ENCODE measurements at places on chromosomes 2 and 18.

DNA sequence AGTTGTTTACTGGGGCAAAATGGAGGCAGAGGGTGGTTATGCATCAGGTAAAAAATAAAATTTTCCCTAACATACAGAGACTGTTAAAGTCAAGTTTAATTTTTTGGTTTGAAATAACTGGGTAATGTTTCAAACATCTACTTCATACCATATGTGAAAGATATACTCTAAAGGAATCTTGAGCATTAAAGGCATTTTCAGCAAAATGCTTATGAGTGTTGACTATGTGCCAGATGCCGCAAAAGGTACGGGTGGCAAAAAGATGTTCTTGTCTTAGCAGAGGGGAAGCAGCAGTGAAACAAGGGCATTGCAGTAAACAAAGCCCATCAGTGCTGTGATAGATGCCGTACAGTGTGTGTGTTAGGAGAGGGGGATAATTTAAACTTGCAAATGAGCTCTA, 263.1 kb upstream of the ID2 start:
- DNase-seq: no peak

DNA sequence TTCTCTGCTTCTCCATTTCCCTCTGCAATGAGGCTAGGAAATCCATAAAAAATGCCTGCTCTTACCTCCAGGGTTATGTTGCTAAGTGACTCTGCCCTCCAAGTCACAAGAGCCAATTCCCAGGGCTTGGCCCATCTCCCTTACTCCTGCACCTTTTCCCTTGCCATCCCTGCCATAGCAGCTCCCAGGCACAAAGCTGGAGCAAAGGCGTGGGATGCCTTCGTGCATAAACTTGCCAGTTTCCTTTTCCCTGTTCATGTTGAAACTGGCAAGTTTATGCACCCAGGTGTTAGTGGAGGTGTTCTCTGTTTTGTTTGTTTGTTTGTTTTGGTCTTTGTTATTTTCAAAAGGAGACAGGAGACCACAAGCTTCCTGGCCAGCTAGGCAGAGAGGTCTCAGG, 195.1 kb downstream of the ACKR3 start:
- no peak for DNase-seq

GRCh38 chr2:159497256-159497655, 119.1 kb downstream of the BAZ2B start:
- no peak for DNase-seq

DNA sequence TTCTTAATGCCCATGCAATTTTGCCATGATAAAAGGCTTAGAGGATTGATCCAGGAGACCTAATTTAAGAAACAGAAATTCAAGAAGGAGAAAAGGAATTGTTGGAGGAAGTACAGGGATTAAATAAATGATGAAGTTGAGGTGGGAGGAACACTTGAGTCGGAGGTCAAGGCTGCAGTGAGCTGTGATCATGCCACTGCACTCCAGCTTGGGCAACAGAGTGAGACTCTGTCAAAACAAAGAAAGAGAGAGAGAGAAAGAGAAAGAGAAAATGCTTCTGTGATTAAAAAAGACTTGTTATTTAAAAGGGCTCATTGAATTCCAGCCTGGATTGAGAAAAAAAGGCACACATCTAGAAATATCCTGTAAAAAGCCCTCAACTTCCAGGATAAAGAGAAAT, 123.2 kb downstream of the B3GNT2 start:
- DNase-seq: no peak

DNA sequence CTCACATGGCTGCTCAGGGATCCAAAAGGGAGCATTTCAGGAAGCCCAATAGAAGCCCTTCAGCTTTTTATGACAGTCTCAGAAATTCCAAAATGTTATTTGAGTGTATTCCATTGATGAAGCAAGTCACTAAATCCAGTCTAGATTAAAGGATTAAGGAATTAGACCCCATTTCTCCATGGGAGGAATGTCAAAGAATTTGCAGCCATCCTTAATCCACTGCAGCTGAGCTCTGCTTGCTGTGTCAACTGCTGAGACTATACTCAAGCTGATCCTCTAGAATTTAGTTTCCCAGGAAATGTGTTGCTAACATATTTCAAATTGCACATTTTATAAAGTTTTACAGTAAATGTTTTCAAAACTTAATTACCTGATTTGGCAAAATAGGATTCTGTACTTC, 28.4 kb upstream of the C2orf69 start:
- no peak for DNase-seq

- no peak for DNase-seq
These were observed 71.6 kb downstream of the BOLA3 start for GRCh38 chr2:74076074-74076470.

GRCh38 chr2:238873841-238874240, 26.0 kb downstream of the TWIST2 start:
- no peak for DNase-seq

DNA sequence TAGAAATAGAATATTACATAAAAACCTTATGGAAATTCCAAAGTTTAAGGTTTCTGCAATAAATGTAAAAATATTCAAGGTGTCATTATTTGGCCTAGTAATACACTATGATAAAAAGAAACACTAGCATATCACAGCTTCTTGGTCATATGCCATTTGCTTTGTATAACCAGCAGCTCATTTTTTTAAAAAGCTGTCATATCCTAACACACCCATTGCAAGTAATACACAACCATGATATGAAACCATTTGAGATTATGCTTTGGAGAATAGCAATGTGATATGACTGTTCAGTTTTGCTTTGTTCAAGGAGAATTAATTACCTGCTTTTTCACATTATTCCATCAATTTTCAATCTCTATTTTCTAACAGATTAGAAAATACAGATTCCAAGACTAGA, 149.0 kb downstream of the IKZF2 start:
- no peak for DNase-seq

GRCh38 chr2:58097025-58097424, 50.4 kb downstream of the VRK2 start:
- DNase-seq: no peak

- DNase-seq: no peak
These were observed 39.6 kb downstream of the POLR1A start for GRCh38 chr2:86066007-86066578.

- DNase-seq: no peak
These were observed 75.6 kb upstream of the CHMP1B start for GRCh38 chr18:11775436-11776174.

- DNase-seq: no peak
These were observed 131.4 kb upstream of the CCDC68 start for GRCh38 chr18:55090564-55091188.

- DNase-seq: no peak
These were observed 275.3 kb downstream of the KCNS3 start for GRCh38 chr2:18153741-18154140.

GRCh38 chr18:23617412-23618014, 31.2 kb upstream of the NPC1 start:
- no peak for DNase-seq

- DNase-seq: no peak
These were observed 362.0 kb downstream of the ZNF521 start for GRCh38 chr18:24989760-24990593.

DNA sequence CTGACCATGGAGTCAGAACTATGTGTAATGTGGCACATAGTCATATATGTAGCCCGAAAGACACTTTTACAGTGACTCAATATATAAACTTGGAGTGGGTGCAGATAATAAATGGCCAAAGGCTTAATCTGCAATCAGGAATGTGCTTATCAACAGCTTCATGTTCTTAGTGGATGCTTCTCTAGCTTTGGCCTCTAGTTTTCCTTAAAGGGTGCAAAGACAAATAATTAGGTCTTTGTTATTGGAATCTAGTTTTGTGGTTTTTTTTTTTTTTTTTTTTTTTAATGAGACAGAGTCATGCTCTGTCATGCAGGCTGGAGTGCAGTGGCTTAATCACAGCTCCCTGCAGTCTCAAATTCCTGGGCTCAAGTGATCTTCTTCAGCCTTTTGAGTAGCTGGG, 625.6 kb downstream of the EPHA4 start:
- DNase-seq: no peak

GRCh38 chr2:208064220-208064961, 39.1 kb upstream of the PLEKHM3 start:
- no peak for DNase-seq

Measured in SHP77 (cell line).